ENCODE measurements at places on chromosomes 6 and 20.
A peak's percentile ranks its signal among the peaks of the same experiment; 100 is the strongest.

- DNase-seq: peak; percentile 70
Observed at GRCh38 chr6:13405961-13406477, 77.7 kb upstream of the TBC1D7 start.

GRCh38 chr6:35751594-35751993 lies 14.8 kb downstream of the ARMC12 start:
- no peak for DNase-seq

DNA sequence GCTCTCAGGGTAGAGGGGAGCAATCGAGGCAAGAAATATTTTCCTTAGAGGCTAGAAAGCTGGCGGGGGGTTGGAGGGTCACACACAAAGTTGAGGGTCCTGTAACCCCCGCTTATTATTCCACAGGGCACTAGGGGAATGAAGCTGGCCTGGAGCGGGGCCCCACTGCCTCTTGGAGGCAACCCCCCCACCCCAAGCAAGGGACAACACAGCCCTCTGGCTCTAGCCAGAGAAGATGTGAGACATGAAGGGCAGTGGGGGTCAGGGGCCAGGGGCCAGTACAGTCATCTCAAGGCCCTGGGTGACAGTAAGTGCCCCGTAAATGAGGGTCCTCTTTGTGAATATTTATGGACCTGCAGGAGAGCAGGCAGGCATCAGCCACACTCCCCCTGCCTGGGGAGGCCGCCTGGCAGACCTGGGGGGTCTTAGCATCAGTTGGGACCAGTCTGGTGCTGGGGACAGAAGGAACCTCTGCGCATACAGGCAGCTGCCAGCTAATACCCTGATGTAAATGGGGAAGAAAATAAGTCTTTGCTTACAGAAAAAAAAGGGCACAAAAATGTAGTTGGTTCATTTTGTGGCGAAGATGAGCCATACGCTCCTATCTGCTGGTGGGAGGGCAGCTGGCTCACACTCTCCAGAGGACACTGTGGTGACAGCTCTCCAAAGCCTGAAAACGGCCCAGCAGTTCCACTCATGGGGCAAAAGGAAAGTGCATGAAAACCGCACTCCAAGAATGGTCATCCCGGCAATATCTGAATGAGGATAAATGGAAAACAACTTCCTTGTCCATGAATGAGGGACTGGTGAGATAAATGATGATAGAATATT lies 21.9 kb downstream of the SPATA2 start:
- no peak for DNase-seq

DNA sequence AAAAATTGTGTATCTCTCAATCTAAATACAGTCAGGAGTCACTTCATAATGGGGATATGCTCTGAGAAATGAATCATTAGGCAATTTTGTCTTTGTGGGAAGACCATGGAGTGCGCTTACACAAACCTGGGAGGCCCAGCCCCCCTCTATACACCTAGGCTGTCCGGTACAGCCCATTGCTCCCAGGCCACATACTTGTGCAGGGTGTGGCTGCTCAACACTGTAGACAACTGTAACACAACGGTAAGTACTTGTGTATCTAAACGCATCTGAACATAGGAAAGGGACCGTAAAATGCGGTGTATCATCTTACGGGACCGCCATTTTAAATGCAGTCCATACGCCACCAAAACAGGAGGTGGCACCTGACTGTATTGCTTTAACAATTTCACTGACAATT lies 58.0 kb upstream of the FRMD1 start:
- no peak for DNase-seq

- no peak for DNase-seq
Observed at GRCh38 chr6:36957773-36958271, 3.3 kb downstream of the PI16 start.

GRCh38 chr6:111894272-111894671 lies 21.0 kb upstream of the FYN start:
- DNase-seq: no peak

DNA sequence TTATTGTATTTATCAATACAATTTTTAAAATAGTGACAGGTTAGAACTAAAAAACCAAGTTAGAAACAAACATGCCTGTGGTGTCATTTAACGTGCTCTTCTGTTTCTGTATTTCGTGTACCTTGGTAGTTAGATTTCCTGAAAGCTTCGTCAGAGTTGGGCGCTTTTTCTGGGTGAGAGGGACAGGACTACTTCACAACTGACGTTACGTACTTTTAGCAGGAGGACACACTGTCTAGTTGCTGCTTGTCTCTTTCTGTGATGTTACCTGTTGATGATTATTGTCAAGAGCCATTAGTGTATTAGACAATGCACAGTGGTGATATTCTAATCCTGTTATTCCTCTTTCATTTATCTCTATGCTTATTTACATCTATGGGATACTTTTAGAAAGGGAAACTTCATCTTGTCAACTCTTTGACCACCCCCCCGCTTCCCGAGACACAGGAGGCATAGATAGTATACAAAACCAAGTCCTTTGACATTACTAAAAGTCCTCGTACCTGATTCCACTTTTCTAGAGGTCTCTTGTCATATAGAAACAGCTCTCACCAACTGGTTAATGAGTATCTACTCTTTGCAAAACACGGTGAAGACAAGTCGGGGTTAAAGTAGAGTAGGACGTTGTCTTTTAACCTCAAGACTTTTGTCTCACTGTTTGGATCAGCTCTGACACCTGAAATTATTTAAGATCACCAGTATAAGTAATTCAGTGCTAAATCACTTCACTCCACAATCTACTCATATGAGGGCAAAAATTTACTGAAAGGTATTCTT lies 96.3 kb downstream of the LYRM2 start:
- DNase-seq: no peak

DNA sequence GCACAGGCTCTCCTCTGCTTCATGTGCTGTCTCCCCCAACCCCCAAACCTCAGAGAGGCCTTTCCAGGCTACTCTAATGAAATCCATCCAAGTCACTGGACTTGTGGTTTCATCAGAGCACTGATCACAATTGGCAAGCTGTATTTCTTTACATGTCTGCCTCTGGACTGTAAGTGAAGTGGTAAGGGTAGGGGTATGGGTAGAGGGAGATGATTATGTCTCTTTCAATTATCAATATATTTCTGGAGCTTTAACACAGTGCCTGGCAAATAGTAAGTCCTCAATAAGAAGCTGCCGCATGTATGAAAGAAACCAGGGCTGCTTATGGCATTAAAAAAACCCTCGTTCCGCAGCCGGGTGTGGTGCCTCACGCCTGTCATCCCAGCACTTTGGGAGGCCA lies 5.4 kb downstream of the TRERF1 start:
- no peak for DNase-seq

DNA sequence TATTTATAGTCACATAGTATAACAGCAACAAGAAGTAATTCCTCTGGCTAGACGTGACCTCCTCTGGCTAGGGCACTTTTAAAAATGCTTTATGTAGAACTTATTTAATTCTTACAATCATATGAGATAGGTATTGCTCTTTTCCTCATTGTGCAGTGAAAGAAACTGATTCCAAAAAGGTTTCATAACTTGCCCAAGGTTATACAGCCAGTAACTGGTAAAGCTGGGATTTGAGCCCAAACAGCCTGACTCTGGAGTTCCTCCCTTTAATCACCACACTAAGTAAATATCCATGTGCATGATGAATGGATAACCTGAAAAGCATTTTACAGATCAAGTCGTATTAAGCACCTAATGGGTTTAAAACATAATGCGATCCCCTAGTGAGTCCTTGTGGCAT lies 214.6 kb downstream of the PRL start:
- DNase-seq: no peak

DNA sequence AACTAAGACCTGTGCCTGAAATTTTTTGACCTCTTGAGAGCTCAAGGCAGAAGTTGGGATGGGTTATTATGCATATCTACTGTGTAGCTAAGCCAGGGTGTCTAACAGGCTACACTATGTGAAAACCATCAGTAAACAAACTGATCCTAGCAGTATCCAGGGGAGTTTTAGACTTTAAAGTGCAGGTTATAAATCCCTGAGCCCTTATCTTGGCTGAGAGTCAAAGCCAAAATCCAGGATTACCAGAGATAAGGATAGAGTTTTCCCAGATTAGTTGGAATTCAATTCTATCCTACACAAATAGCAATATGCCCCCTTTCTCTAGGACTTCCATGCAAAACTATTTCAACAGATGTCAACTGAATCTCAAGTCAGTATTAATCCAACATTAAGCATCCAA lies 1229.7 kb downstream of the GRIK2 start:
- no peak for DNase-seq

DNA sequence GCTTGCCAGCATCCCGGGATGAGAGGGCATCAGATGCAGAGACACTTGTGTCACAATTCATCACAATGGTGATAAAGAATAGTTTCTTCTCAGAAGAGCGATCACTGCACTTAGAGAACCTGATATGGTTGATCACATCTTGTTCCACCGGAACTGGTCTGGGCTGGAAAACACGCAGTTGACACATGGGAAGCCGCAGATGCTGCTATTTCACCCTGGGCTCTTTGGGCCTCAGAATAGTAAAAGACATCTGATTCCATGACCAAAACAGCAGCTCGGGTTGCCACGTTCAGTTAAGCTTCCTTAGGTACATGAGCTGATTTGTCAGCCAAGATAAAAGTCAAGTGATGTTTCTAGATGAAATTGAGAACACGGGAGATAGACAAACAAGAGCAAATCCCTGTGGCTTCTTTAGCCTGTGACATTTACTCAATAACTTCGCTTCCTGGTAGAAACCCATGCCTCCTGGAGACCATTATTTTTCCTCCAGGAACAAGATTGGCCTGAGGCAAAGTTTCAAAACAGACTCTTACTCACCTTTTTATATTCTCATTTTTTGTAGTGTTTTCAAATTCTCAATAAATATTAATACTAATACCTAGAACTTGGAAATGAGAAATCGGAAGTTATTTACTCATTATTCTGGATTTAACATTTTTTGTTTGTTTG lies 59.4 kb downstream of the TRMT6 start:
- DNase-seq: peak; percentile 57

DNA sequence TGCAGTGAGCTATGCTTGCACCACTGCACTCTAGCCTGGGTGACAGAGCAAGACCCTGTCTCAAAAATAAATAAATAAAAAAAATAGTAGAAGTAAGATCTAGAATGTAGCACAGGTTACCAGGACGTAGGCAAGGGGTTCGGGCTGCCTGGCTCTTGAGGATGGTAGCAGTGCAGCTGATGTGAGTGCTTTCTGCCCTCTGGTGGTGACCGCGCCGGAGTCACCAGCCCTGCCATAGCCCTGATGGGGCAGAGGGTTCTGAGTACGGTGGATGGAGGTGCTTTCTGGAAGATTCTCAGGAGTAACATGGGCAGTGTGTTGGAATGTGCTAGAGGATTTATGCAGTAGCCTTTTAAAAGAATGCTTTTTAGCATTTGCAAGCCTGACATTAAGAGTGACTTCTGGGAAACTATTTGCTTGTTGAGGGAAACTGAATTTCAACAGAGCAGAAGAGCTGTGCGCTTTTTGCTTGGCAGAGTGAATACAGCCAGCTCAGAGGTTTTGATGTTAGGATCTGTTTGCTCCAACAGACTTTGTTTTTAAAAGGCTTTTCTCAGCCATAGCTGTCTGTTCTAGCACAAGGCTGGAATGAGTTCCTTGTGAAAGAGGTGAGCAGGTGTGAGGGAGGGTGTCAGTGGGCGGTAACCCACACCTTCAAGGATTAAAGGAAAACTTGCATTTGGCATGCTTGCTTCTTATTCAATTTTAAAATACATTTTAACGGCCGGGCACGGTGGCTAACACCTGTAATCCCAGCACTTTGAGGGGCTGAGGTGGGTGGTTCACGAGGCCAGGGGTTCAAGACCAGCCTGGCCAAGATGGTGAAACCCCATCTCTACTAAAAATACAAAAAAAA lies 65.9 kb downstream of the PTPN1 start:
- DNase-seq: peak; percentile 59

DNA sequence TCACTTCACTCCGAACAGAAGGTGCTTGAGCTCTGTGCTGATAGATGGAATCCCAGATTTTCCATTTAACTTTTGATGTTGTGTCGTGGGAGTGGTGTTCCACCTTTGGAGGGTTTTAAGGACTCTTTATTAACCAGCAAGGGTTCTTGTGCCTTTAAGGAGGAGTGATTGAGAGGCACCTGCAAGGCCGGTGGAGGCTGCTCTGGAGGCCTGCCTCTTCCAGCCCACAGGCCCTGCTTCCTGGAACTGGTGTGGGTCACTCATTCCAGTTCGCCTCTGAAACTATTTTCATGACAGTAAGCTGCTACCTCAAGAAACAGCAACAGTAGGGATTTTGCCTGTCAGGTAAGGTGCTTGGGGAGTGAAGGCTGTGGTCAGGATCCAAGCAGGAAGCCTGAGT lies 58.8 kb upstream of the APCDD1L start:
- DNase-seq: no peak

DNA sequence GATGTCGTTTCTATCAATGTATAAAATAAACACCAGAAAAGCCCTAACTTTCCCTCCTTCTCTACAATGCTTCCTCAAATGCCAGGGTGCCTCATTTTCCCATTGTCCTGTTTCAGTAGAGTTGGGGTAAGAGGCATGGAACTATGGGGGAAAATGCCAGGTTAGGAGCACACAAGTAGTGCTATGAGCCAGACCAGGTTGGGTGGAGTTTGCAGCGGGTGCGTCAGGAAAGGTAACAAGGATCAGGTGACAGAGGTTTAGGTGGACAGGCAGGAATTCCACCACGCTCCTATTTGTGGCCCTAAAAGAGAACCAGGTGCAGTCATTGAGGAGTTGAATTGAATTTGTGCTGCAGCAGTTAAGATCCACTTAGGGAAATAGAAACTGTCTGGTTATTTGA lies 36.5 kb downstream of the SYTL3 start:
- DNase-seq: no peak

GRCh38 chr6:133202610-133203343 lies 38.4 kb upstream of the EYA4 start:
- no peak for DNase-seq

GRCh38 chr6:35014341-35014740 lies 125.3 kb downstream of the ANKS1A start:
- DNase-seq: no peak

DNA sequence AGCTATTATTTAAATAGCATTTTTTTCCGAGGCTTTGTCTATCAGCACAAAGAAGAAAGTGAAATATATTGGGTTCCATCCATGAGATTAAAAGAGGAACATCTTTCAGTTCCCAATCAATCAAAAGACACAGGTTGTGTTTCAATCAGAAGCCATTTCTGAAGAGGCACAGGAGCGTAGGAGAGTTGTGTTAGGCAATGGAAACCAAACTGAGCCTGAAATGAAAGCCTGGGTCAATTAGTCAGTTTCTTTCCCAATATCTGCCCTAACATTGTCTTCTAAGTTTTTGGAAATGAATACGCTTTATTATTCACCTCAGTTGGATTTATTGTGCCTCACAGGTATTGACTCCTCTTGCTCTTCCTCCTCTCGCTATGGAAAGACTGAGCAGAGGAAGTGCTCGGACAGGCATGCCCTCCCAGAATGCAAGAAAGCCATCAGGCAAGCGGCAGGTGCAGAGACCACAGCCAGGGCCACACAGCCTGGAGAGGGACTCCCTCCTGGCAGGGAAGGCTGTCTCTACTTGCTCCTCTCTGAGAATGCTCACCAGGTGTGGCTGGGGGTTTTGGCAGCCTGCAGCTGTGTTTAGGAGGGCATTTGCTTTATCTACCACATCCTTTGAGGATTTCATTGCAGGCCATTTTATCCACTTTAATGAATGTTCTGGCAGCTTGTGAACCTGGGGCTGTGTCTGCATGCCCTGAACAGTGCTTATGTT lies 100.8 kb upstream of the NEDD9 start:
- no peak for DNase-seq

Measured in NCI-H2171 treated with DMSO at 0.1 percent for 48 hours (cell line).